Esophagus (tissue), 2 donors: ENCODE measurements at places on chromosomes 1 and 21. TPM values are rescaled to one million over a fixed set of nuclear protein-coding genes. Genes with fewer than 3 reads are reported as not detected.

Gene CA14
- polyA plus RNA-seq: 0.22 TPM

Gene SHISAL2A
- polyA plus RNA-seq: 0.16 TPM

Gene GPA33
- 0.08 TPM for polyA plus RNA-seq

Gene CCDC181
- not detected for polyA plus RNA-seq

Gene PLPPR4
- 0.45 TPM for polyA plus RNA-seq

Gene MIXL1
- polyA plus RNA-seq: not detected

Gene RBM15
- 4.8 TPM for polyA plus RNA-seq
